H54 (cell line): ENCODE measurements at places on chromosomes 5 and 9.

GRCh38 chr9:78149702-78150291, 86.1 kb upstream of the CEP78 start:
- DNase-seq: no peak

GRCh38 chr5:135643881-135644766, 65.3 kb upstream of the CXCL14 start:
- no peak for DNase-seq

GRCh38 chr5:52269859-52270258, 517.9 kb upstream of the ITGA1 start:
- no peak for DNase-seq

- no peak for DNase-seq
Measured at GRCh38 chr9:120569556-120569955, 10.4 kb downstream of the CDK5RAP2 start.

- no peak for DNase-seq
Measured at GRCh38 chr9:115211413-115212124, 93.6 kb upstream of the TNC start.

DNA sequence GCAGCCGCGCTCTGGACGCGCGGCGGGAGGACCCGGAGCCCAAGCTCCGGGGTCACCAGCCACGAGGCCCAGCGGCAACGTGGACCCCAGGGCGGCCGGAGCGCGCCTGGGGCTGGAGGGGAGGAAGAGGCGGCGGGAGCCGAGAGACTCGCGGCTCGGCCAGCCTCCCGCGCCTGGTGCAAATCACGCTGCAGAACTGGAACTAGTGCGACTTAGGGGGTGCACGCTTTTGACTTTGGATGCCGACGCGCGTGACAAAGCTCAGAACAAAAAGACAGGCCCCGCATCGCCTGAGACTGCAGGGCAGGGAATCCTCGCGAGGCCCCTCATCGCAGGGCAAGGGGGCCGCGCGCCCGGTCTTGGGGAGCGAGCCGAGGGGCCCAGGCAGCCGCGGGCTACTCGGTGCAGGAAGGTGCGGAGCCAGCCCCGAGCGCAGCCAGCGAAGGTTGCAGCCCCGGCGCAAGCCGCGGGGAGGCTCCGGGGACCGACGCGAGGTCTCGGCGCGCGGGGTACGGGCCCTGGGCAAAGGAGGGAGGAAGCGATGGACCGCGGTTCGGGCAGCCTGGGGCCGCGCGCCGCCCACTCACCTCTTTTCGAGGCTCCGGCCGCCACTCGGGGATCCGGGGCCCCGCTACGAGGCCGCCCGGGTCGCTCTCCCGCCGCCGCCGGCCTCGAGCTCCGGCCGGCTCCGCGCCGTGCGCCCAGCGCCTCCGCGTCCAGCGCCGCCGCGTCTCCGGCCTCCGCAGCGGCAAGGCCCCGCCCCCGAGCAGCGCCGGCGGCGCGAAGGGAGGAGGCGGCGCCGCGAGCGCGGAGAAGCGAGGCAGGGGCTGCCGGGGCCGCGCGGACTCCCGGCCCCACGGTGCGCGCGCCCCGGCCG, at the start of gene GOLM1:
GOLM1 (minus strand) TSS at position 735 of the 877 bp plus-strand sequence. CDS start 20,238 bp downstream, outside the sequence.
- peak; percentile 86 for DNase-seq

DNA sequence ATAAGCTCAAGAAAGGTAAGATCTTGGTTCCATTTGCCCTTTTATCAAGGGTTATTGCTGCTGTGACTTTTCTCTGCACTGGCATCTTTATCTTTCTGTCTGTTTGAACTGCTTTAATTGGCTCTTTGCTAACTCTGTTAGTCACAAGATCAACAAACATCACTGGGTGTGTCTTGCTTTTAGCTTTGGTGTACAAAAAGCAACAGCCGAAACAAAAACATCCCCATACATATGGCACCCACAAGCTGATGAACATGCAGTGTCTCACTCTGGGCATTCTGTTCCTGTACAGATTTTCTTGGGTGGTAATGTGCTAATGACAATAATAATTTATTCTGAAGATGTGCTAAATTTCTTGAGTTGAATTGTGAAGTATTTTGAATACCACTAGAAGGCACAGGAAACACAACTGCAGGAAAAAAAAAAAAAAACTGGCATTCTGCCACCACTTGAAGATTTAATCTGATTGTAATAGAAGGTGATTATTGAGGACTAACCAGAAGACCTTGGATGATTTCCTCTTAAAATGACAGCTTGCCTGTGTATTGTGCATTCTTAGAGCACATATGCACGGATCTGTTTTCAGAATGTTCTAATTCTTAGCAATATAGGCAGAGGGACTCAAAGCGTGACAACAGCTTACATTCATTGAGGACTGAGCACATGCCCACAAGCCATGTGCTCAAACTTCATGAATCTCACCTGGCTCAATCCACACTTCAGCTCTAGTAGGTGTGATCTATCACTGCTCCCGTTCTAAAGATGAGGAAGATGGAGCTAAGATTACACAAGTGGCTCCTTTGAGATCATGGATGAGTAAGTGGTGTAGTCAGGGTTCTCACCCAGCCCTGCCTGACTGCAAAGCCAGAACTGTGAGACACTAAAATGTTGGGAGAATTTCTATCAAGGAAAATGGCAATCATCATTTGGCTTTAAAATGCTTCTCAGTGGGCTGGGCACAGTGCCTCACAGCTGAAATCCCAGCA, 96.4 kb downstream of the EBF1 start:
- no peak for DNase-seq

DNA sequence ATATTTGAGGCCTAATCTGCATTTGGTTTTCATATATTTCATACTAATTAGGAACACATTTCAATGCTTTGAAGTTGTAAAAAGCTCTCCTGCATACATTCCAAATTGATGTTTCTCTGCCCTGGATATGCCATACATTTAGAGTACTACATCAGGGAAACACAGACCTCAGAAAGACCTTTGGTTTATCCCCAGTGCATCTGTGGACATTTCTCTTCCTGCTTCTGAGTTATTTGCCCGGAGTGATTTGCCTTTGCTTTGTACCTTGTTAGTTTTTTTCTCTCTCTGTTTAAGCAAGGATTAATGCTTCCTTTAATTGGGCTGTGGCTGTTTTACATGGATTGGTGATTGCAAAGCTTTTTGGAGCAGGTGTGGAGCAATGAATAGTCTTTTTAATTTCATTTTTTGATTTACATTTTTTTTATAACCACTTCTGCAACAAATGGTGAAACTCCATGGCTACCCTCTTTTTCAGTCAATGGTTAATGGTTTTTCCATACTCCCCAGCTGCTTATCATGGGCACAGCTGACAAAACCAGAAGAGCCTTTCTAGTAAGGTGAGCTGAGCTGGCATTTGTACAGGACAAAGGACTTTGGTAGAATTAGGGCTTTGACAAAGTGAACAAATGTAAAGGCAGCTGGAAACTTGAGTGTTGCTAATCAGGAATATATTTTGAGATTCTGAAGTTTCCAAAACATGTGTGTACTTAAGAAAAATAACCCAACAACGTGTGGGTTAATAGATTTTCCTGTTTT, 54.2 kb downstream of the ZSWIM6 start:
- DNase-seq: no peak

DNA sequence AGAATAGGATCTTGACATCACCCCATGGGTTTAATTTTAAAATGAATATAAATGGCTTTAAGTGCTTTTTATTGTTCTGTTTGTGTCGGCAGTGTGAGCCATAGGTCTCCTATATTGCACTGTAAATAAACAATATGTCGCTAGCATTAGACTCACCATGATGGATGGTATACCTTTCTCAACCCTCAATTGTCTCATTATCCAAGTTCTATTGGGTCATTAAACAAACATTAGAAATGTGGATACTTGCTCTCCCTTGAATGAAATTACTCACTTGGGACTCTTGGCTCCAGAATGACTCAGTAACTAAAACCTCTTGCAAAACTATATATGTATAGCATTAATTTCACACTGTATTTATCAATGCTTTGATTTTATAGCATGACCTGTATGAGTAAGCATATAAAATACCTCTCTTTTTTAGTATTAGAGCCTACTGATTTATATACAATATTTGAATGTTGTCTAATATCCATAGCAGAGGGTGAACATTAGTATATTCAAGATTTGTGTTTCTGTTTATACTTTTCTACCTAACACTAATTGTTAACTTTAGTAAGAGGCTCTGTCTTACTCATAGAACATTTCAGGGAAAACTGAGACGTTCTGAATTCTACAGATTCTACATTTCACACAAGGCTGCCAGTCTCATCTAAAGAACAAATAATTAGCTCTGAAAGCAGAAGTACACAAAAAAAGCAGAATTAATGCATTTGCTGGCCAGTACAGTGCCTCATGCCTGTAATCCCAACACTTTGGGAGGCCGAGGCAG, 303.8 kb upstream of the PRR16 start:
- DNase-seq: no peak

DNA sequence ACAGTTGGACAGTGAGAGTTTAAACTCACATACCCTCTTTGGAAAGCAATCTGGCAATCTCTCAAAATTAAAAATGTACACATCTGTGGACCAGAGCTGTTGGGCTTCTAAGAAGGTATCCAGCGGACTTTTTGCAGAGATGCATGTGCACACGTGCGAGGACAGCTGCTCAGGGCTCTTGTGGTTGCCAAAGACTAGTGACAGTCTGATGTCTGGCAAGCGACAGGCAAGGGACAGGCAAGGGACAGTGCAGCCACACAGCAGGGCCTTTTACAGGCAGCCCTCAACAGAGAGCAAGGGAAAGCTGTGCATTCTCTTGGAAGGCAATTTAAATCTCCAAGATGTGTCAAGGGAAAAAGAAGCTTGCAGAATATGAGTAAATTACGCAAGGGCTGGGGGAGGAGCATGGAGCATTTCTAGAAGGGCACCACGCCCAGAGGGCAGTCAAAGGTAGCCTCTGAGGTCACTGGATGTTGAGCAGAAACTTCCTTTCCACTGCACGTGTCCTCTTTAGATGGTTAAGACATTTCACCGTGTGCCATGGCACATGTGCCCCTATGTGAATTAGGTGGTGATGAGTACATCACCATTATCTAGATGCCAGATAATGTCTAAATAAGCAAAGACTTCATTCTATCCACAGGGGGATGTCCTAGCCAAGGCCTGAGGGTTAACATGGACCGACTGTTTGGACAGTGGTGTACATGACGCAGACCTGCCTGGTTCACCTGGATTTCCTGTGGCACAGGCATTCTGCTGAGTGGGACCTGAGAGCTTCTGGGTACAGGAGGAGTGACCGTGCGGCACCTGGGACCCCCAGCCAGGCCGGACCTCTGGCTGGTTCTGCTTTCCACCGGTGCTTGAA, 9.1 kb downstream of the GFPT2 start:
- DNase-seq: no peak

GRCh38 chr5:5080790-5081189, 59.3 kb upstream of the ADAMTS16 start:
- DNase-seq: no peak

DNA sequence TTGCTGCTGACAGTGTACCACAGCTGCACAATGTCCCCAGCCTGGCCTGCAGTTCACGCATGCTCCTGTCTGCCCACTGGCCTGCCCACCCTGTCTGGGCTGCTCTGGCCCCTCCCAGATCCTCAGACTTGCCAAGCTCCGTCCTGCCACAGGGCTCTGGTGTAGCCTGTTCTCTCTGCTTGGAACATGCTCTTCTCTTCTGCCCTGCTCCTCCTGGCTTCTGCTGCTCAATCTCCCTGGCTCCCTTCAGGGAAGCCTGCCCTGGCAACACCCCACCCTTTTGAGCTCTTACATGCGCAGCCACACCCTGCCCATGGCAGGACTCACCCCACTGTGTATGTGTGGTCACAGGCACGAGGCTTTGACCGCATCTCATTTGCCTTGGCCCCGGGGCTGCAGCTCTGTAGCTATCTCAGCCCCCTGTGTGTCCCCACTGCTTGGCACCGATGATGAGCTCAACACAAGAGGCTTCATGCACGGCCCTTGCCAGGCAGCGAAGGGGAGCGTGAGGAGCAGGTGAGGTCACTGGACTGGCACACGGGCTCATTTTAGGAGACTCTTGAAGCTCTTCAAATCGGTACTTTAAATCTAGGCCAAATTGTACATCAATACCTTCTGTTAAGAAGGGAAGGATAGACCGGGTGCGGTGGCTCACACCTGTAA, 20.4 kb upstream of the BRD3 start:
- DNase-seq: no peak

GRCh38 chr9:136303066-136303824, 649 bp downstream of the CCDC187 start:
- DNase-seq: no peak

DNA sequence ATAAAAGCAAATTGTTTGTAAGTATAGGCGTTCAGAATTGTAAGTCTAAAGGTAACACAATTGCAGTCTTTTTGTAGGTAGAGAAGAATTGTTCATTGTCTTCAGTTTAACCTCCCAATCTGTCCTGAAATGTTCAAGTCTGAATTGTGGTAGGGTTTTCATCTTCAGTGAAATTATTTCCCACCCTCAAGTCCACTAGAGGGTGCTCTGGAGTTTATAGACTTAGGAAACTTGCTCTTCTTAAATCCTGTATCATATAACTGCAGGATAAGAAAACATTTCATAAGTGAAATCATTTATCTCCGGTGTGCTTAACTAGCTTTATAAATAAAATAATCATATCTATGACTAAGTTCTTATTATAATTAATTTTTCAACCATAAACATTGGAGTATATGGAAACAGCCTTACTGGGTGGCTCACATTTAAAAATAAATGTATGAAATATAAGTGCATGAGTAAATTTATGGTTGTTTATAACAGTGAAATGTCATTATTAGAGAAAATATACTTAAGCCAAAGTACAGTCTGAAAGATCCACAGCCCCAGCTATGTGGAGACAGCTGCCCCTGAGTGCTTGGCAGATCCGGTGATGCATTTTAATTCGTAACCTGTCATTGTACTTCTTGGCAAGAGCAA, 182.4 kb upstream of the OTULINL start:
- no peak for DNase-seq

- no peak for DNase-seq
Measured at GRCh38 chr9:84988621-84989020, 319.1 kb downstream of the NTRK2 start.

GRCh38 chr9:97900738-97901565, 21.3 kb downstream of the TRMO start:
- DNase-seq: peak; percentile 67

GRCh38 chr9:73683862-73684591, 532.4 kb downstream of the ANXA1 start:
- no peak for DNase-seq

GRCh38 chr9:6711403-6711802, 46.4 kb upstream of the KDM4C start:
- DNase-seq: no peak

DNA sequence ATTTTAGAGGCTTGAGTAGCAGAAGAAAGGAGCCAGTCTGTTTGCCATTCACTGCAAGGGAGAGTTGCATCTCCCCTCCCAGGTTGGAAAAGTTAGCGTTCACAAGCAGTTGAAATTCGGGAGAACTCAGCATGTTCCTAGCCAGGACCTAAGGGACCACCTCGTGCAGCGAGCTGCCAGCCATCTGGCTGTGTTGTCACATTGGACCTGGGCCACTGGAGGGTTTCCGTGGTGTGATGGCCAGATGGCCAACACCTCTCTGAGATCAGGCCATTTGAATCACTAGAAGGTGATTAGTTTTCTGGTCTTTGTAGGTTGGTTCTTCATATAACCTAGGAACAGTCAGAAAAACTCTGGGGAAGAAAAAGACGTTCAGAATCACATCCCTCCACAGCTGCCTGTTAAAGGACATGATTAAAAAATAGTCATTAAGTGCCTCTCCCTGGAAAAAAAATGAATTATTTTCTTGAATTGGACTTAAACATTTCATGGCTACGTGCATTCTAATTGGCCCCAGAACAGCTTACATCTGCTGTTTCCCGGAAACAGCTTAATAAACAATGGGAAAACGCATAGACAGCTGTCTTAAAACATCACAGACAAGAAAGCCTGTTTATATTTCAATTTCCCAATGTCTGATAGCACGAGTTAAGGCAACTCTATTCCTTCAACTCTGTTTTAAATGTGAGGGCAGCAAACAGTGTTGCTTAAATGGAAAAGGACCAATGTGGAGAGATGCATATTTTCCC, 303.9 kb downstream of the TENT4A start:
- DNase-seq: no peak

GRCh38 chr9:121637713-121638220, 13.7 kb upstream of the DAB2IP start:
- peak; percentile 96 for DNase-seq
